ENCODE measurements at places on chromosomes 2 and 18.

DNA sequence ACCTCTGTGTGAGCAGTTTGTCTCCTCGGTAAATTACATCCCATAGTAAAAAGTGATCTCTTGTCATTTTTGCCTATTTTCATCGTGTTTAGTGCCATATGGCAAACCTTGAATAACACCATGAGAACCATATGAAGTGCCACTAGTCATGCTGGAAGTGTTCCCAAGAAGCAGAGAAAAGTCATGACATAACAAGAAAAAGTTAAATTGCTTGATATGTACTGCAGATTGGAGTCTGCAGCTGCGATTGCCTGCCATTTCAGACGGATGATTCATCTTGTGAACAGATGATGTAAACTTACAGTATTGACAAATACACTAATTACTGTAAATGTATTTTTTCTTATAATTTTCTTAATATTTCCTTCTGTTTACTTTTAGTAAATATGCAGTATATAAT, 846.7 kb downstream of the BCL11A start:
- DNase-seq = no peak

DNA sequence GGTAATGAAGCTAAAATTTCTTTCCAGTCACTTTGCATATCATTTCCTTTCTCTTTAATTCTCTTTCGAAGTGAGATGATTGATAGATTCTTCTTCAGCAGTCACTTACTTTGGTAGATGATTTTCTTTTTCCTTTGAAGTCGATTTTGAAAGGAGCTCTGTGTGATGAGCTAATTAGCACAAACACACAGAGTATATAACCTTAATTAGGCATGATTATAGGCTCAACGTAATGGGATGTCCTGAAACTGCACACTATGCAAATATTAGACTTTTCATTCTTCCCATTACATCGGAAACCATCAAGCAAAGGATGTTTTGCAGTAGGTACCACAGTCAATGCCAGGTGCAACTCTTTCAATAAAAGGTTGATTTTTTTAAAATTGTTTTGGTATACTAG, 6.4 kb upstream of the CTLA4 start:
- no peak for DNase-seq

- DNase-seq = no peak
Measured at GRCh38 chr2:37898448-37898847, 26.6 kb upstream of the RMDN2 start.

DNA sequence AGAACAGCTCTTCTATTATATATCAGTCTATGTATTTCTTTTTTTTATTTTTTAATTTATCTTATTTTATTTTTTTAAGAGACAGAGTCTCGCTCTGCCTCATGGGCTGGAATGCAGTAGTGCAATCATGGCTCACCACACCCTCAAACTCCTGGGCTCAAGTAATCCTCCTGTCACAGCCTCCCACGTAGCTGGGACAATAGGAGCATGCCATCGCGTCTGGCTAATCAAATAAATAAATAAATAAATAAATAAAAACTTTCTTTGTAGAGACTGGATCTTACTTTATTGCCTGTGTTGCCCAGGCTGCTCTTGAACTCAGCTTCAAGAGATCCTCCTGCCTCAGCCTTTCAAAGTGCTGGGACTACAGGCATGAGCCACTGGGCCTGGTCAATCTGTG, 117.0 kb downstream of the RBMS1 start:
- DNase-seq = no peak
